ENCODE measurements at places on chromosomes 5 and 9. TPM values are rescaled to one million over a fixed set of nuclear protein-coding genes. Genes with fewer than 3 reads are reported as not detected.

The NRG2 gene
- total RNA-seq, result 1.7 TPM

The DPYSL3 gene
- total RNA-seq, result 17.0 TPM

The FREM1 gene
- not detected for total RNA-seq

The TMEM232 gene
- 0.10 TPM for total RNA-seq

The PARP8 gene
- total RNA-seq, result 0.10 TPM

The PDCD1LG2 gene
- total RNA-seq, result 0.39 TPM

The FBP2 gene
- total RNA-seq, result not detected

The CD180 gene
- total RNA-seq, result not detected

The PCDHGC5 gene
- 0.05 TPM for total RNA-seq

The BTNL8 gene
- not detected for total RNA-seq

The CATSPER3 gene
- 0.59 TPM for total RNA-seq

The PCDHGB2 gene
- 0.19 TPM for total RNA-seq

The TMC1 gene
- 0.05 TPM for total RNA-seq

All from A549 treated with CpdA at 1 μM for 4 hours (cell line).